ENCODE measurements at places on chromosomes 4 and X.

GRCh38 chr4:77127837-77128621 lies 29.0 kb upstream of the CCNG2 start:
- peak; percentile 29 for DNase-seq

GRCh38 chr4:3476936-3477749 lies 14.0 kb downstream of the DOK7 start:
- no peak for DNase-seq

DNA sequence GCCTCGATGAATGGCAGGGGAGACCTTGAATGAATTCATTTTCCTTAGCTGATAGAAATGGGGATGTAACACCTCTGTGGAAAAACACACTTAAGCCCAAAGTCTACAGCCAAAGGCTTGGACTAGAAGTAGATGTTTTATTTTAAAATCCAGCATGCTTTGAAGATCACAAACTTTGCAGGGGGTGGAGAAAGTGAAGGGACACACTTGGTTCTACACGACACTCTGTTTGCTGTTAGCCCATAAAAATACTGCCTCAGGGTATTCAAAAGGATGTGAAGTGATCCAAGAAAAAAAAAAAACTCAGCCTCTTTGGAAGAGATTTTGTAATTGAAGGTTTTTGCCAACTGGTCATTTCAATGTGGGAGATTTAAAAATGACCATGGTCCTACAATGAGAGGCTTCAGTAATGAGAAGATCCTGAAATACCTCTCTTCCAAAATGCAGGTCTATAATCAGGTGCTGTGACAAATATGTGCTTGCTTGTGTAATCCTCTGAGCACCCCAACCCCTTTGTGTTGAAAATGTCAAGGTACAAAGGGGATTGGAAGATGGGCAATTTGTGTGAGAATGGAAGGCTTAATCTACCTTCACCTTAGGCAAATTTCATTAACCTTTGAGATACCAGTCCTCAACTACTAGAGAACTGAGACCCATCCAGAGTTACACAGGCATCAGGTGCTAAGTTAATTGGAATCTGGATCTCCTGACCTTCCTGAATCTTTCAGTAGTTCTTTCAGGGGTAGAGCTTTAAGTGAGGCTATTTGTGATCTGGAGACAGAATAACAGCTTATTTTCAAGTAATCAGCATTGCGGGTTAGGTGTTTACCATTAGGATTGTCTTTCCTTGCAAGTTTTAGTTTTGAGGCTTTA lies 82.5 kb downstream of the HS6ST2 start:
- no peak for DNase-seq

- DNase-seq: no peak
Observed at GRCh38 chr4:128225148-128225547, 62.5 kb downstream of the PGRMC2 start.

DNA sequence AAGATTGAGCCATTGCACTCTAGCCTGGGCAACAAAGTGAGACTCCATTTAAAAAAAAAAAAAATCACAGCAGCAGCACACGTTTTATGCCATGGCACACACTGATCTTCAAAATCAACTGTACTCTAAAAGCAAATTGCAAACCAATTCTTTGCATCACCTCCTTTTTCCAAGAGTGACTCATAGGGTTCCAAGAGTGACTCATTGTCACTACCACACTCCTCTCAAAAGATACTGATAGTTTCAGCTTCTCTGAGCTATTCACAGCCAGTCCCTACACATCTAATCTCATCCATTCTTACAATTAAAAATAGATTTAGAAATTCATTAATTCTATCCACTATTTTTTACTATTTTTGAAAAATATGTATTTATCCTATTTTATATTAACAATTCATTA lies 1494.9 kb upstream of the AGA start:
- no peak for DNase-seq

DNA sequence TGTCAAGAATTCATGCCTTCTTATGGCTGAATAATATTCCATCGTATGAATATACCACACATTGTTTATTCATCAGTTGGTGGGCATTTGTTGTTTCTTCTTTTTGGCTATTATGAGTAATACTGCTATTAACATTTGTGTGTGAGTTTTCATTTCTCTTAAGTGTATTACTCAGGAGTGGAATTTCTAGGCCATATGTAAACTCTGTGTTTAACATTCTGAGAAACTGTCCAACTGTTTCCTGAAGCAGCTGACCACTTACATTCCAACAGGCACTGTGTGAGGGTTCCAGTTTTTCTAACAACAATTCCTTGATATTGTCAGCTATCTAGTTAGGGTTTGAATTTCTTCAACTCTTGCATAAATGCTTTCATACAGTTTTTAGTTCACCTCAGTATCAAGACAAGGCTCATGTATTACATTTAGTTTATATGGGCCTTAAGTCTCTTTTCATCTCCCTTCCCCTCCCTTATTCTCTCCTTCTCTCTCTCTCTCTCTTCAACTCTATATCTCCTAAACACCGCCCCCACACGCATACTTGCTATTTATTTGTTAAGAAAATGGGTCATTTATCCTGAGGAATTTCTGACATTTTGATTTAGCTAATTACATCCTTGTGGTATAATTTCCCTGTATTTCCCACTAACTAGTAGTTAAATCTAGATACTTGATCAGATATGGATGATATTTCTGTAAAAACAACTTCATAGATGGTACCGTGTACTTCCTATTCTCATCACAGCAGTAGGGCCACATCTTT lies 77.4 kb downstream of the WDR19 start:
- no peak for DNase-seq

DNA sequence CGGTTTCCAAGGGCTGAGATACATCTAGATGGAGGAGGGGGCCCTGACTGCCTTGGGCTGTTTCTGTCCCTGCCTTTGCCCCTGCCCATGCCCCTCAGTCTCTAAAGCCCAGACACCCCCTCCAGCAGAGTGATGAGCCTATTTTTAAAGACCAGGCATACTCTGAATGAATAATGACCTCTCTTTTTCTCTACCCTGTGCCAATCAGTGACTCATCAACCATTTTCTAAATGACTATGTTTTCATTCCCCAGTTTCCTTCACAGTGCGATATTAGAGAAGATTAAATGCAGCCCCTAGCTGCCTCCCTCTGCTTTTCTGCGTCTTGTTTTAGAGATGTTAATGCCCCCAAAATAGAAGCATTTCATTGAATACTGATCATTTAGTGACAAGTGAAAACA lies 15.5 kb upstream of the NHS start:
- no peak for DNase-seq

DNA sequence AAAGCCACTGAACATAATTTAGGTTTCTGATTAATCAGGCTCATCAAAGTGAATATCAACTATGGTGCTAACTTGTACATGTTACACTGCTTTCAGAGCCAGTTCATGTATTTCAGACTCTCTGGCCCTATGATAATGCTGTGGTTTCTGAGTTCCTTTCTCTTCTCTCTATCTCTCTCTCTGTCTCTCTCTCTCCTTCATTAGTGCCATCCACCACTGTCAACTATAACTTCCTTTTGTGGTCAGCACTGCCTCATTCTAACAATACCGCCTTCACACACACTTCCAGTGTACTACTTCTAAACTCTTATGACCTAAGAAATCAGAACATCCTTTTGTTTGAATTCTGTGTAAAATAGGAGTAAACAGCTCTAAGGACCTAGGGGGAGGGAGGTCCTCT lies 907.1 kb downstream of the RPA4 start:
- no peak for DNase-seq

DNA sequence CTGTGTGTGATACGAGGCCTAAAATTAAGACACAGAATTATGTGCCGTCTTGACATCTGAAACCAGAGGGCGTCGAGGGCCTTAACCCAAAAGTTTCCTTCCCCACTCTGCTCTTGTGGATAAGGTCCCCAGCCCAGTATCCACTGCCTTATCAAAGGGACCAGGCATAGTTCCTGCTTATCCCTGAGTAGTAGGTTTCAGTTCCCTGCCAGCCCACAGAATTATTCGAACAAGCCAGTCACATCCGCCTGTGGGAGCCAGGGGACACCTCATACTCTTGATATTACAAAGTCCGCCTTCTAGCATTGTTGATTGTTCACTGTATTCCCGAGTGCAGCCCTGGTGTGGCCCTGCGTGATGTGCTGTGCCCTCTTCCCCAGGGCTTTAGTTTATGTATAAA lies 5.4 kb upstream of the MMRN1 start:
- DNase-seq: peak; percentile 57

DNA sequence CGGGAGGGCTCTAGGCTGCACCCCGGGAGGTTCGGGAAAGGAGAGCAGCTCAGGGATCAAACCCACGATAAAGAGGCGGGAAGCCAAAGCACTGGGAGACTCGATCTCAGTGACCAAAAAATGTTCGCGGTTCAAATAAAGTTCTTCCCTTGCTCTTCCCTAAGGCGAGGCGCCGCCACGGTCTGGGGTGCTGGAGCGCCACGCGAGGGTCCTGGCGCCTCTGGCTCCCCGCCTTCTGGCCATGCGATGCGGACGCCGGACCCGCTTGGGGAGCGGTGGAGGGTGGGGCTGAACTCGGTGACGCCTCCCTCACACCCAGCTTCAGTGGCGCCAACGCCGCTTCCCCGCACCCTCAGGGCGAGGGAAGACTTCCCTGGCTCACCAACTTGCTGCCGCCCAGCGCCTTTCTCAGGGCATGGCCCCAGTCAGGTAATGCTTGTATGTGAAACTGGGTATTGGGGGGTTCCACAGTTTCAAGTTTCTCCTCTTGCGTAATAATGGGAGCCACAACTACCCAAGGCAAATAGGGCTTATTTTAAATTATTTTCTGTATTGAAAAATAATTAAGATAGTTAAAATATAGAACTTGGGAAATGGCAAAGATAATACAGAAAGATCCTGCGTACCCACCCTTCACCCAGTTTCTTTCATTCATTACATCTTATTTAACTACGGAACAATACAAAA lies at the start of gene QRFPR:
Gene QRFPR, minus strand, starts transcription at position 243 of the 687 bp plus-strand sequence. CDS start 371 bp downstream, outside the sequence.
- no peak for DNase-seq

DNA sequence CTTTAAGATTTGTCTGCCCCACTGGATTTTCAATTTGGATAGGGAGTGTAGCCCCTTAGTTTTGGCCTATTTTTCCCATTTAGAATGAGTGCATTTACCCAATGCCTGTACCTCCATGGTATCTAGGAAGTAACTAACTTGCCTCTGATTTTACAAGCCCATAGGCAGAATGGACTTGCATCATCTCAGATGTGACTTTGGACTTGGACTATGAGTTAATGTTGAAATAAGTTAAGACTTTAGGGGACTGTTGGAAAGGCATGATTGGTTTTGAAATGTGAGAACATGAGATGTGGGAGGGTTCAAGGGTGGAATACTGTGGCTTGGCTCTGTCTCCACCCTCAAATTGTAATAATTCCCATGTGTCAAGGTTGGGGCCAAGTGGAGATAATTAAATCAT lies 2480.2 kb downstream of the PCDH7 start:
- no peak for DNase-seq

GRCh38 chr4:154019811-154020210 lies 230.9 kb upstream of the SFRP2 start:
- DNase-seq: no peak

DNA sequence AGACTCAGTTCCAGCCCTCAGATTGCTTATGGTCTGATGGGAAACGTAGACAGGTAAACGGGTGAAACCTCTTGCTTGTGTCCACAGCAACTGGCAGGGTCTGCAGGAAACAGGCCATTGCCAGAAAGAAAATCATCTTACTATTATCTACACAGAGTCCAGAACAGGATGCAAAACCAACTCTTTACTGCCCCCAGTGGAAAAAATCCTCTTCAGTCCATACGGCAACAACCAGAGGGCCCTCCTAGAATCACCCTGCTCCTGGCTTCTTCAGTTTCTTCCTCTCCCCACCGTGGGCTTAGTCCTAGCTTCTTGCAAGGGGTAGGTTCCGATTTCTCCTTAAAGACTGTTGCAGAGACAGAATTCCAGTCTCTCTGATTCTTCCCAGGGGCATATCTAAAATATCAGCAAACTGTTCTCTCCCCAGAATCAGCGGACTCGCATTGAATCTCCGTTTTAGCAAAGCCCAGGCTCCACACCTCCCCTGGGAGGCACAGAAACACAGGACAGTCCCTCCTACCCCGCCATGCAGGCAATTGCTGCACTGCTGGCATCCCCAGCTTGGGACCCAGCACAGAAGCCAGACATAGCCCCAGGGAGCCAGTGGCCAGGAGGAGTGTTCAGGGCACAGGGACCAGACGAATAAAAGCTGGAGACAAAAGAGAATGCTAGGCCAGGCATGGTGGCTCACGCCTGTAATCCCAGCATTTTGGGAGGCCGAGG lies 41.0 kb upstream of the SH3RF1 start:
- DNase-seq: peak; percentile 77

- DNase-seq: no peak
Observed at GRCh38 chr4:70473679-70474078, 1.7 kb downstream of the MUC7 start.

- no peak for DNase-seq
Observed at GRCh38 chrX:91108761-91109160, 325.9 kb upstream of the PABPC5 start.

- no peak for DNase-seq
Observed at GRCh38 chr4:22534374-22534773, 18.5 kb upstream of the ADGRA3 start.

DNA sequence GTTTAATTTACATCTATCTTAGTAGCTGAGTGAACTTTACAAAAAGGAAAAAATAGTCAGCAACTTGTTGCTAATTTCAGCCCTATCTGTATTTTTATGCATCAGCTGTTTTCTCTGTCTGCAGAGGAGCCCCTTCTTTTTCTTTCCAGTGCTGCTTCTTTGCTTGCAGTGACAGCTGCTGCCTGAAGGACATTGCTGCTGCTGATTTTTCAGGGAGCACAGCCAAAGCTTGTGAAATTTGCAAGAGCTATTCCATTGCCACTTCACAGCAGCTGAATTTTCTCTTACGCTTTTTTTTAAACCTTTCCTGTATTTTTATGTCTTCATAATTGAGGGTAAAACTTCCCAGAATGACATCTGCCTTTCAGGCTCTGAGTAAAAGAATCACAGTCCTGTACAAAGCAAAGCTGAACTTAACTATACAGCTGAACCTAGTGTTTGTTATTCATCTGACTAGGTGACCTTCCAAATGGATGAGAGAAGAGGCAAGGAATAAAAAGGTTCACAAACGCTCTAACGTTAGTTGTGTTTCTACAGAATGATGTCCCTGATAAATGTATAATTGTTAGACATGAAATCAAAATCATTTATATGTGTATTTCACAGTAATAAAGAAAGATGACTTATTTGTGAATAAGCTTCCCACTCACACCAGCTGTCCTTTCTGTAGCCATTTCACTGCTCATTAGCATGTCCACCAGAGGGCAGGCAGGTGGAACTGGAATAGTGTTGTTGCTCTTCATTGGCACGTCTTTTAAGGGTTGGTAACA lies 541.4 kb downstream of the ADGRL3 start:
- no peak for DNase-seq

DNA sequence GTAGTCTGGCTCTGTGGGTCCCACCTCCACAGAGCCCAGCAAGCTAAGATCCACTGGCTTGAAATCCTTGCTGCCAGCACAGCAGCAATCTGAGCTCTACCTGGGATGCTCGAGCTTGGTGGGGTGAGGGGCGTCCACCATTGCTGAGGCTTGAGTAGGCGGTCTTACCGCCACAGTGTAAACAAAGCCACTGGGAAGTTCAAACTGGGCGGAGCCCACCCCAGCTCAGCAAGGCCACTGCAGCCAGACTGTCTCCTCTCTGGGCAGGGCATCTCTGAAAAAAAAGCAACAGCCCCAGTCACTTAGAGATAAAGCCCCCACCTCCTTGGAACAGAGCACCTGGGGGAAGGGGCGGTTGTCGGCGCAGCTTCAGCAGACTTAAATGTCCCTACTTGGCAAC lies 243.2 kb upstream of the POF1B start:
- DNase-seq: no peak

- DNase-seq: peak; percentile 75
Observed at GRCh38 chr4:5812506-5813229, 80.2 kb downstream of the CRMP1 start.
